ENCODE measurements at places on chromosomes 1 and 21. TPM values are rescaled to one million over a fixed set of nuclear protein-coding genes. Genes with fewer than 3 reads are reported as not detected.

DNA sequence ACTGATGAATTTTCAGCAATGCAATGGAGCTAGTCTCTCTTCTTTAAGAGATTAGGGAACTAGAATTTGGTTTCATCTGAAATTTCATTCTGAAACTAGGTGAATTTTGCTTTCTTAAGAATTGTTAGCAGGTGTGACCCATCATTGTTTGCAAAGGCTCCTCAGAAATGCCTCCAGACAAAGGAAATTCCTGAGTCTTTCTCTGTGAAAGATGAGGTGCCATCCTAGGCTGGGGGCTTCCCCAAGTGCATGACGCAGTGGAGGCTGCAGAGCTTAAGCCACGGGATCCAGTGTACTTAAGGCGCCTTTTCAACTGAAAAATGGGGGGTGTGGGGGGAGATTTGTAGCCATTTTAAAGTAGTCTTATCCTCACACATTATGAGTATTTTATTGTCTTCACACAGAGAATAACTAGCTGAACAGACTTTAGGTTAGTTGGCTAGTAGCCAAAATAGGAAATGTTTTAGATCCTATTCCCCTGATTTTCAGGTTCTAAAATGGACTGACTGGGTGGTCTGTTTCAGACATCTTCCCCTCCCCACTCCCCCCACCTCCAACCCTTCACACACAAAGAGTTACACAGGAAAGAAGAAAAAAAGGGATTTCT is 202.0 kb downstream of the NFIA start:
- H3K4me1 ChIP-seq: peaks cover 5% of the 10 kb centered on the region
- H3K27ac ChIP-seq: no peak overlapping the region
- no peak for DNase-seq
- H3K27me3 ChIP-seq: peaks cover 3% of the 10 kb centered on the region

DNA sequence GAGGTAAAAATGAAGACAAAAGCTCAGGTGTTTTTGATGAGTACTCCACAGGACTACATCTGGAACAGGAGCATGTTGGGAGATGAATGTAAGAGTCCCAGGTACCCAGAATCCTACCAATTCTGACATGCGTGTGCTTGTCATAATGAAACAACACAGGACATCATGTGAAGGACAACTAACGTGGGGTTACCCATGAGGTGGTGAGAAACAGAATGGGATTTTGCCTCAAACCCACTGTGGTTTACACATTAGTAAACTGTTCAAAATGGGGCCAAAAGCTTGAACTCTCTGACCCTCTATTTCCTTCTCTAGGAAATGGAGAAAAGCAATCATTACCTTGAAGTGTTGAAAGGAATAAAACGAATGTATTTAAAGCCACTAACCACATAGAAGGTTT is 266.2 kb downstream of the RGS7 start:
- H3K27ac ChIP-seq: no peak overlapping the region
- peaks cover 3% of the 10 kb centered on the region for H3K4me1 ChIP-seq
- no peak overlapping the region for H3K4me3 ChIP-seq
- no peaks in the 10 kb centered on the region for H3K27me3 ChIP-seq

DNA sequence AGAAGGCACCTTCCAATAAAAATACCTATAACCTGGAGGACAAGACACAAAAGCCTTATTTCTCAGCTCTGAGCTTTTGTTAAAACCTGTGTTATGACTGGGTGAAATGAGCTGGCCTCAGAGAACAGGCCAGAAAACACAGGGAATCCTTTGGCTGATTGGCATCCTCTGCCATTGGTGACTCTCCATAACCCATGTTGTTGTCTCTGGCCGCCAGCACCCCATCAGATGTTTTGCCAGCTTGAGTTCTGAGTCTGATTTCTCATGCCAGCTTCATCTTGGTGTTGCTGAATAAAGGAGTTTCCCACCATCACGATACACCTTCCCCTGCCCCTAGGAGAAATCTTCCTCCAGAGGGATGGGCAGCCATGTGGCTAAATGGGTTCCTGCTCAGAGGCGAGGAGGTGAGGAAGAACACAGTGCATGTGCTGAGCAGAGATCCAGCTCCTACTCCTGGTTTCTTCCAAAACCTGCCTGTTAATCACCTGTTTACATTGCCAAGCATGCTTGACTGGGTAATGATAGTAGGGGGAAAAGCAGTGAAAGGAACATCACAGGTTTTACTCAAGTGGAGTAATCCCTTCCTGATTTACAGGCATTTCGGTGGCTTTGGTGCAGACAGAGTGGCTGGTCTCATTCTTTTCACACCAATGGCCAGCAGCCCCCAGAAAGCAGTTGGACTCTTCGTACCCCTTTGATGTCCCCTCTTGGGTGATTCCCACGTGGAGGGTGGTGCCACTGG is 109.8 kb downstream of the ROR1 start:
- H3K4me1 ChIP-seq: peaks cover 10% of the 10 kb centered on the region
- peaks cover 13% of the 10 kb centered on the region for H3K27me3 ChIP-seq
- H3K4me3 ChIP-seq: no peak overlapping the region
- no peak overlapping the region for H3K27ac ChIP-seq
- no peaks in the 10 kb centered on the region for H3K36me3 ChIP-seq

- peaks cover 10% of the 10 kb centered on the region for H3K27me3 ChIP-seq
- no peaks in the 10 kb centered on the region for H3K36me3 ChIP-seq
- DNase-seq: no peak
- no peaks in the 10 kb centered on the region for H3K4me1 ChIP-seq
- no peak overlapping the region for H3K27ac ChIP-seq
Measured at GRCh38 chr1:3193811-3194210, 124.8 kb downstream of the PRDM16 start.

GRCh38 chr1:72000809-72001208 is 281.5 kb downstream of the NEGR1 start:
- H3K4me1 ChIP-seq: no peaks in the 10 kb centered on the region
- no peak overlapping the region for H3K4me3 ChIP-seq
- H3K27ac ChIP-seq: no peak overlapping the region

The NTNG1 gene
- total RNA-seq: 5.8 TPM

DNA sequence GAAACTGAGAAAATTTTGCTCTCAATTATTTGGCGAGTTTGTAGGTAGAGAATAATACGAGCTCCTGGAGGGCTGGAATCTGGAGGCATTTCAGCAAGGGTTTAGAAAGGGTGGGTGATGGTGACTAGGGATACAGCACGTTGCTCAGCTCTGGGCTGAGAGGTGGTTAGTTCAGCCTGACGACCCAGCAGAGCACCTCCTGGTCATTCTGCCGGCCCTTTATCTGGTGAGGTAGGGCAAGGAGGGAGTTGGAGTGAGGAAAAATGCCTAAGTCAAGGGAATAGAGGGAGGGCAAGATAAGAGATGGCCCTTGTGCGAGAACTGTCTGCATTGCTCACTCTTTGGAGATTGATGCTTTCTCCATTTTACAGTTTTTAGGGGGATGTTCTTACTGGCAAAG is 19.1 kb downstream of the GALNT2 start:
- H3K36me3 ChIP-seq: peaks cover 37% of the 10 kb centered on the region
- H3K27ac ChIP-seq: no peak overlapping the region
- H3K4me1 ChIP-seq: peaks cover 46% of the 10 kb centered on the region

The MFAP2 gene
- total RNA-seq: not detected

DNA sequence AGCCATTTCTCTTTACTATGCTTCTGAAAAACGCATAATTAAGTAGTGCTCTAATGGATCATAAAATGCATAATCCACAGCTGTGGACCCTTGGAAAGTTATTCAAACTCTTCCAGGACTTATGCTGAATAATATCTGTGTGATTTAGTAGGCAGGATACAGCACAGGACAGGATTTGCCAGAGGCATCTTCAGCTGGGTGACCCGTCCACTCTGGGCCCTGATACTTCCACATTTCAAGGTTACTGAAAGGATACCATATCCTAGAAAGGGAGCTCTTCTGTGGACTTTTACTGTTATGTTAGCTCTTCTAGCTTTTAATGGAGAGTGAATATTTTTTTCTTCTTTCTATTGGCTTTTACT is 49.6 kb downstream of the MAP10 start:
- no peaks in the 10 kb centered on the region for H3K36me3 ChIP-seq
- no peak overlapping the region for H3K4me3 ChIP-seq
- H3K27me3 ChIP-seq: peaks cover 8% of the 10 kb centered on the region
- no peak for DNase-seq
- no peak overlapping the region for H3K27ac ChIP-seq

The PHLDA3 gene
- not detected for total RNA-seq

- no peaks in the 10 kb centered on the region for H3K36me3 ChIP-seq
- no peak for DNase-seq
- peaks cover 19% of the 10 kb centered on the region for H3K27me3 ChIP-seq
- no peaks in the 10 kb centered on the region for H3K4me1 ChIP-seq
- H3K27ac ChIP-seq: no peak overlapping the region
- no peak overlapping the region for H3K4me3 ChIP-seq
Measured at GRCh38 chr1:17831597-17831996, 76.5 kb downstream of the ACTL8 start.

The TEX50 gene
- total RNA-seq: not detected

- H3K27me3 ChIP-seq: peaks cover 21% of the 10 kb centered on the region
- DNase-seq: no peak
- H3K4me1 ChIP-seq: no peaks in the 10 kb centered on the region
- no peak overlapping the region for H3K4me3 ChIP-seq
Measured at GRCh38 chr1:229894532-229894931, 172.5 kb upstream of the GALNT2 start.

Data from activated B cell treated with CpG ODN at 0.5 μM for 24 hours (primary cell).